ENCODE measurements at places on chromosomes 4 and X. TPM values are rescaled to one million over a fixed set of nuclear protein-coding genes. Genes with fewer than 3 reads are reported as not detected.

NR3C2 gene
- 0.29 TPM for total RNA-seq

DNA sequence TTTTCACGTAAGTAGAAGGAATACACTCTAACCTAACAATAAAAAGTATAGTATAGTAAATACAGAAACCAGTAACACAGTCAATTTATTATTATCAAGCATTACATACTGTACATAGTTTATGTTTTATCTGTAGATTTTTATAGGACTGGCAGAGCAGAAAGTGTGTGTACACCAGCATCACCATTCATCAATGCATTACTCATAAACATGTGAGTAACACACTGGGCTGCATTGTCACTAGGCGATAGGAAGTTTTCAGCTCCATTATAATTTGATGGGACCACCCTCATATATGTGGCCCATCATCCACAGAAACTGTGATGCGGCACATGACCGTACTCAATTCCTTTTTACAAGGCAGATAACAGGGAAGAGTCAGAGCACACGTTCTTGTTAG, 137.8 kb upstream of the RBPJ start:
- DNase-seq: no peak

DNA sequence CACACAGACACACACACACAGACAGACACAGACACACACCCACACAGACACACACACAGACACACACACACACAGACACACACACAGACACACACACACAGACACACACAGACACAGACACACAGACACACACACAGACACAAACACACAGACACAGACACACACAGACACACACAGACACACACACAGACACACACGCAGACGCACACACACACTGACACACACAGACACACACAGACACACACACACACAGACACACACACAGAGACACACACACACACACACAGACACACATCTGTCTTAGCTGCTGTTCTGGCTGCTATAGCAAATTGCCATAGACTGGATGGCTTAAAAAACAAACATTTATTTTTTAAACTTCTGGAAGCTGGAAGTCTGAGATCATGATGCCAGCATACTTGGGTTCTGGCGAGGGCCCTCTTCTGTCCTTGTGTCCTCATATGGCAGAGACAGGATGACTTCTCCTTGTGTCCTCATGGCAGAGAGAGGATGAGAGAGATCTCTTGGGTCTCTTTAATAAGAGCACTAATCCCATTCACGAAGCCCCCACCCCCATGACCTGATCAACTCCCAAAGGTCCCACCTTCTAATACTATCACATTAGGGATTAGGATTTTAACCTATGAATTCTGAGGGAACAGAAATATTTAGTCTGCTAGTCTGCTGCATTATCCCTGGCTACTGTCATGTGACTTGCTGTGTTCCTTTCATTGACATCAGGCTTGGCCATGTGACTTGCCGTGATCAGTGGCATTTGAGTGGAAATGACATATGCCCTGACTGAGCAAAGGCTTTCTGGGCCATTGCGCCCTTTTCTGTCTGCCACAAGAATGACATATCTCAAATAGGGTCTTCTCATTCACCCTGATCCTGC, 32.7 kb upstream of the RASGEF1B start:
- no peak for DNase-seq

GRCh38 chr4:55215087-55215486, 89.7 kb upstream of the KDR start:
- no peak for DNase-seq

DNA sequence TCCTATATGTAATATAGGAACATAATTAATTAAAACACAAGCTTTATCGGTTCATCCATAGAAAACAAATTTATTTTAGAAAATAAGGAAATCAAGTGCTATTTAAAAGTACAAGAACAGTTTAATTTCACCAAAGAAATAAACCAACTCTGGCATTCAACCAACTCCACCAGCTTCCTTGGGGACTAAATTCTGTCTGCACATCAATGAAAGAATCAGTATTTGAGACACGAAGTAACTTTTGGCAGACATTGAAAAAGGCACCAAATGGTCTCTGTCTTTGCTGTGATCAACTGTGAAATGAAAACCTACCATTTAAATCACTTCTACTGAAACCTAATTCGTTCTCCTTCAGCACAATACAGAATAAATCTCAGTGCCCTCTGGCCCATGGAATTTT, 719.7 kb upstream of the GRIA3 start:
- DNase-seq: no peak

DNA sequence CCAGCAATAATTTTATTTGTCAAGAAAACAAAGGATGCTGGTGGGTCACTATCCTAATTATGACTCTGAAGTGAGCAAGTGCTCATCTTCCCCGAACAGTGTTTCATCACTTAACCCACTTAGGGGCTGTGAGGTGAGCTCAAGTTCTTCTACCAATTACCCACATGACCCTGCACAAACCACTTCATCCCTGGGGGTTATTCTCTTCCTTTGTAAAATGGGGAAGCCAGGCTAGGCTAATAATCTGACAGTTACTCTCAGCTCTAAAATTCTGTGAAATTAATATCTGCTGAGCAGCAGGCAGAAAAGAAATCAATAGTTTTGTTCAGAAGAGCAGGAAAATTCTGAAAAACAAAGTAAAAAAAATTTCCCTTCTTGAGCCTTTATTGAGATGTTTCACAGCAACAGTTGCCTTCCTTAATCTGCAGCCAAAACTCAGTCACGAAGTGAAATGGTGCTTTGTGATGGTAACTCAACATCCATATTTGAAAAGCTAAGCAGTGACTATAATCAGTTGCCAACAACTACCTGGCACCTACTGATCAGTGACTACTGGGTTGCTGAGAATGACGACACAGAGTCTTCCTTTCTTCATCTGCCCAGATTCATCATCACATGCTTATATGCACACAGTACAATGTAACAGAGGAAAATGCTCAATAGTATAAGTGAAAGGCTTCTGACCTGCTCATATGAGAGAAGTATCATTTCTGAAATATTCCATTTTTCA, 24.1 kb downstream of the ATP8A1 start:
- DNase-seq: no peak

GRCh38 chrX:40418813-40419195, 162.0 kb upstream of the ATP6AP2 start:
- peak; percentile 13 for DNase-seq

DNA sequence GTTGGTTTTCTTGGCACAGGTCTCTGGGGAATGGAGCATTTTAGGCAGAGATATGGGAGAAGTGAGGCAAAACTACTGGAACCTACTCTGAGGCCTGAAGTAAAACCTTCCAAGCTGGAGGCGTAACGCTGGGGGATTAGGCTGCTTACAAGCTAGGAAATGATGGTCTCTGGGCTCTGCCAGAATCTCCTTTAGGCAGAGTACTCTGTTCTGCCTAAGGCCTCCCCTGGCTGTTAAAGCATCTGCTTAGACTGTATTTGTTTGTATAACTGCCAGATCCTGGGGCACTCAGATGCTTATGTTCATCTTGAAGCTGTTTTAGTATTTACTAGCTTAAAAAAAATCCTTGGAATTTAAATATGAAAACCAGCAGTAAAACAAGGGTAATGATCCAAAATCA, 822.2 kb downstream of the RPA4 start:
- no peak for DNase-seq

GRCh38 chr4:125314676-125315575, at the start of gene FAT4:
Gene FAT4 (plus strand): TSS chr4:125314955. CDS start chr4:125316412, 1,457 bp downstream.
- no peak for DNase-seq

DNA sequence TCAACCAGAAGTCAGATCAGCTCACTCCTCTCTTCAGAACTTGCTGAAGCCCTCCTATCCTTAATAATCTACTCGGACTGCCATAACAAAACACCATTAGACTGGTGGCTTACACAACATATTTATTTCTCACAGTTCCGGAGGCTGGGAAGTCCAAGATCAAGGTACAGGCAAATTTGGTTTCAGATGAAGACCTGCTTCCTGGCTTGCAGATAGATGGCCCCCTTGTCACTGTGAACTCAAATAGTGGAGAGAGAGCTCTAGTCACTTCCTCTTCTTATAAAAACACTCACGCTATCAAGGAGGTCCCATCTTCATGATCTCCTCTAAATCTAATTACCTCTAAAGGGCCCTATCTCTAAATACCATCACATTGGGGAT, 125.1 kb downstream of the CAMK2D start:
- DNase-seq: no peak
